Activated CD8-positive, alpha-beta memory T cell treated with anti-CD3 and anti-CD28 coated beads, Interleukin-2, amount 10 ng/mL, durations not matched to agents 7 days and 5 days (primary cell): ENCODE measurements at places on chromosomes 13 and 19. TPM values are rescaled to one million over a fixed set of nuclear protein-coding genes. Genes with fewer than 3 reads are reported as not detected.

Gene KCNRG
- not detected for total RNA-seq

GRCh38 chr19:46860846-46861690 lies at the start of gene ARHGAP35:
TSS of gene ARHGAP35 (plus strand) at chr19:46860997. CDS start at chr19:46918676, 57,679 bp downstream.
- DNase-seq = no peak

DNA sequence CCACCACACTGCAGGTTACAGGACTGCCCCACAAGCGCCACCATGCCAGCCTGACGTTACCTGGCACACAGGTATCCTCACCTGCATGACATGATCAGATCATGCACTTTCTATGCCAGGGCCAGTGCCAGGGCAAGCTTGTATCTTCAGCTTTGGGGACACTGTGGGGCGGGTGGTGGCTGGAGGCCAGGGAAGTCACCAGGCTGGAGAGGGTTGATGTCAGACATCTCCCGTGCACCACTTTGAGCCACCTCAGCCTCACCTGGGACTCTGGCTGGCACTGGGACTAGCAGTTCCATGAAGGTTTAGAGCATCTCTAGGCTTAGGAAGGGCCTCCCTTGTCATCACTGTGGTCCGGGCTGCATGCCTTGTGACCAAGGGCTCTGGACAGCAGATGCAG lies 97.2 kb downstream of the WTIP start:
- DNase-seq = peak; percentile 28

- no peak for DNase-seq
Observed at GRCh38 chr13:25722893-25723292, 328.9 kb downstream of the SHISA2 start.

- no peak for DNase-seq
Observed at GRCh38 chr13:37736045-37736444, 133.5 kb downstream of the TRPC4 start.

GRCh38 chr13:77429320-77430142 lies 102.6 kb upstream of the MYCBP2 start:
- DNase-seq = peak; percentile 59

GRCh38 chr19:7908078-7908699 lies 4.5 kb downstream of the MAP2K7 start:
- no peak for DNase-seq

DNA sequence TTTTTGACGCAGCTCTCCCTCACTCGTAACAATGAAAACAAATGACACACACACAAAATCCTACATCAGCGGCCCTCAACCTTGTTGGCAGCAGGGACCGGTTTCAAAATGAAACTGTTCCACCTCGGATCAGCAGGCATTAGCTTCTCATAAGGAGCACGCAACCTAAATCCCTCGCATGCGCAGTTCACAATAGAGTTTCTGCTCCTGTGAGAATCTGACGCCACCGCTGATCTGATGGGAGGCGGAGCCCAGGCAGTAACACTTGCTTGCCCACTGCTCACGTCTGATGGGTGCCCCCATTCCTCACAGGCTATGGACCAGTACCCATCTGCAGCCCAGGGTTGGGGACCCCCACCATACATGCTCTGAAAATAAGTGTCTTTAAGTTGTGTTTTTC lies 43.4 kb downstream of the DHRS12 start:
- DNase-seq = no peak
